Kidney capillary endothelial cell (primary cell): ENCODE measurements at places on chromosomes 2 and 18.

- no peak for DNase-seq
Measured at GRCh38 chr2:50885948-50886347, 146.0 kb downstream of the NRXN1 start.

GRCh38 chr2:179675435-179675834, 186.0 kb downstream of the ZNF385B start:
- no peak for DNase-seq

DNA sequence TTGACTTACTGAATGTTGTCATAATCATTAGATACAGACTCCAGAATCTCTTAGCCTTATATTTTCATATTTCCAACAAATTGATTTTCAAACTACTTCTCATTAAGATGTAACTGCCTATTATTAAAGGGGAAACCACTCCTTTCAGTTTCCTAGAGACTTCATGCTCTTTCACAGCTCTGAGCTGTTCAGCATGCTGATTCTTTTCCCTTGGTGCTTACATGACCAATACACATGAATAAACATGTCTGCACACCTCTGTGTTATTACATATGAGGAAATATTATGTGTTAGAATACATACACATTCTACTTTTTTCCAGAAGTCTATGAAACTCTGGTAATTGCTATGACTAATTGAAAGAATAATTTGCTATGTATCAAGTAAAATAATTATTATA, 200.0 kb downstream of the LRP1B start:
- no peak for DNase-seq

GRCh38 chr2:96767135-96767871, 6.6 kb downstream of the CNNM4 start:
- no peak for DNase-seq

GRCh38 chr18:56224669-56225561, 413.5 kb downstream of the TXNL1 start:
- DNase-seq, result no peak
